ENCODE measurements at places on chromosomes 12 and 14.
A peak's percentile ranks its signal among the peaks of the same experiment; 100 is the strongest.

GRCh38 chr12:13404631-13405473, 208.3 kb downstream of the EMP1 start:
- DNase-seq = no peak

GRCh38 chr12:89138048-89138852, 214.1 kb downstream of the DUSP6 start:
- no peak for DNase-seq

DNA sequence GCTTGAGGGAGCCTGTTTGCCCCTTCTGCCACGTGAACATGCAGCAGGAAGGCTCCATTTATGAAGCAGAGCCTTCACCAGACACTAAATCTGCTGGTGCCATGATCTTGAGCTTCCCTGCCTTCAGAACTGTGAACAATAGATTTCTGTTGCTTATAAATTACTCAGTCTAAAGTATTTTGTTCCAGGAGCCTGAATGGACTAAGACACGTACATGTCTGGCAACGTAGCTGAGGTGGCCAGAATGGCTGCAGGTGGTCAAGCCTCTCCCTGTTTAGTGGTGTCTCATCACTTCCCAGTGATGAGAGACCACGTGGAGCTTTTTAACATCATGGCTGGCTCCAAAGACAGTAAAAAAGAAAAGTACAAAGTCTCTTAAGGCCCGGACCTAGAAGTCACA, 32.2 kb upstream of the SLC38A2 start:
- no peak for DNase-seq

- no peak for DNase-seq
Observed at GRCh38 chr14:34065236-34065635, 114.4 kb upstream of the EGLN3 start.

DNA sequence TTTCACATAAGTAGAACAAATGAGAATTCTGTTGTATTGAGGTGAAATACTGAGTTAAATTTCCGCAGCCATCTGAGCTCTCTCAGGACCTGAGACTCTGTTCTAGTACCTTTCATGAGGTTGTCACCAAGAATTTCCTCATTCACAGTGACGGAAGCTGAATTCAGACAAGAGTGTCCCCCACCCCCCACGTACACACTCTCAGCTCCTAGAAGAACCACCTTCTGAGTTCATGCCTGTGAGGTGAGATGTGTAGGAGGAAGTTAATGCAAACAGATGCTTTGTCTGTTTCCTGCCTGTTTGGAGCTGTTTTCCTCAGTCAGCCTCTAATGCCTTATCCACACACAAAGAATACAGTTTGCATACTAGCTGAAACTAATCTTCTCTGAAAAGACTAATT, 18.2 kb downstream of the BICDL1 start:
- no peak for DNase-seq

- DNase-seq = no peak
Observed at GRCh38 chr12:120536064-120536791, 2.1 kb downstream of the RNF10 start.

- DNase-seq = no peak
Observed at GRCh38 chr14:93051600-93052546, 63.9 kb downstream of the ITPK1 start.

- peak; percentile 98 for DNase-seq
Observed at GRCh38 chr12:124745891-124746570, 117.6 kb downstream of the SCARB1 start.
